ENCODE measurements at places on chromosomes 1 and 21.

DNA sequence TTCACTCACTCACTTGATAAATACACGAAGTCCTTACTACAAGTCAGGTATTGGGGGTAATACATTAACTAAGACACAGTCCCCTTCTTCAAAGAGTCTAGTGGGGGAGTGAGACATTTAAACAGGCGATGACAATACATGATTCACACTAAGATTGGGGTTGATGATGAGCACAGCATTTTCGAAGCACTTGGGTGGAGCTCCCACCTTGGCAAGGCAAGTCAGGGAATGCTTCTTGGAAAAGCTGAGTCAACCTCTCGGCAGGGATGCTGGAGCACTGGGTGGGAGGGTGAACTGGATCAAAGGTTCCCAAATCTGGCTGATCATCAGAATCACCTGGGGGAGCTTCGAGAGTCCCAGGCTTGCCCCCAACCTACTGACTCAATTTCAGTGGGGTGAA lies 57.9 kb upstream of the ENAH start:
- DNase-seq = no peak

DNA sequence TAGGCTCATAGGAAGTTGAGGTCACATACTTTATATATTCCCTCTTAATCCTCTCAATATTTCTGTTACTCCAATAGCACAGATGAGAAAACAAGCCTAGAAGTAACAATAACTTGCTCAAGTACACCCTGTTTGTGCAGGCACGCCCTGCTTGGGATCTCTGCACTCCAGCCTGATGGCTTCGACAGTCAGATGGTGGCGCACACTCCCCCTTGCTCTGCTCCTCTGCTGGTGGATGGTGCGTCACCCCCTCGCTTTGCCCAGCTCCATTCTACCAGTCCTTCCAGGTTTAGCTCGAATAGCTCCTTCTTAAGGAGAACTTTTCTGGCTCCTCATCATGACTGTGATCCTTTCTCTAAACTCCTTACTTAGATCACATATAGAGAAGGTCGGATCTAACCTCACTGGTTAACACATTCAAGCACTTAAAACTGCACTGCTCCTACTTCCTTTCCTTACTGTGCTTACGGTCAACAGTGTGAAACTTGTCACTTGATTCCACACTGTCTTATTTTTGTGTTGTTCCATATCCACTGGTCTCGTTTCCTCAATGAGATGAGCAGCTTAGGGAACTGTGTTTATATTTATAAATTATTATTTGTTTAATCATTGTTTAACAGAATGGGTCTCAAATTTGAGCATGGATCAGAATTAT lies 3.0 kb downstream of the TSPAN2 start:
- DNase-seq = no peak

DNA sequence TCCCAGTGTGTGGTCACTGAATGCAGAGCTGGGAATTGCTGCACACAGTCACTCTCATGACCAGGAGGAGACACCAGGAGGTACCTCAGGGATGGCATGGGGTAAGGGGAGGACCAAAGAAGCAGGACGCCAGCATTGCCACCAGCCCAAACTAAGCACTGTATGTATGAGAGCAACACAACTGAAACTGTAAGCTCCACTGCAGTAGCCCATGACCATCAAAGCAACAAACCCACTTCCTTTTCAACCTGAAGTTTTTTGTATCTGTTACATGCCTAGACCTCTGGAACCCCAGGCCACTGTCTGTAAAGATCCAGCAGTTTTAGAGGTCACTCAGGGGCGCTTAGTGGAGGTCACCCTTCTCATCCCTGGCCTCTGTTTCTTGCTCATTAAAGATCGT lies 164.3 kb downstream of the SETD4 start:
- no peak for DNase-seq

GRCh38 chr21:29524055-29524454 lies 225.3 kb downstream of the BACH1 start:
- DNase-seq = no peak

- no peak for DNase-seq
These were observed 201.5 kb downstream of the TBX15 start for GRCh38 chr1:118786454-118787155.

DNA sequence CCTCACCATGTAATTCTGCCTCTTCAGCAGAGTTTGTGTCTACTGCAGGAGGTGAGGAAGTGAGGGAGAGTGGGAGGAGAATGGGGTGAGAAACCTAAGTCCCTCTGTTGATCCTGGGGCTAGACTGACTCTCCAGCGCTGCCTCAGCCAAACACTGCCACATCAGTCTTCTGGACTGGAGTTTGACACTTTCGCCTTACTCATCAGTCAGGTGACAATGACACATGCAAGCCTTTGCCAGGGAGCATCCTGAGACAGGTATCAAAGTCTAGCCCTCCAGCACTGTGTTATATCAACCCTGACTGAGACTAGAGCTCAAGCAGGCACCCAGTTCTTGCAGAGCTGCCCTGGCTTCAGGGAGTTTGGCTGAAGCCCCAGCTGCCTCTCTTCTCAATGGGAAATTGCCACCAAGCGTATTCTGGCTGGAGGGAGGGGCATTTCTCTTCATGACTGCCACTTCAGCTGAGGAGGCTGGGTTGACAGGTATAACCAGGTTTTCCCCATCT lies 33.3 kb upstream of the SUCO start:
- no peak for DNase-seq

DNA sequence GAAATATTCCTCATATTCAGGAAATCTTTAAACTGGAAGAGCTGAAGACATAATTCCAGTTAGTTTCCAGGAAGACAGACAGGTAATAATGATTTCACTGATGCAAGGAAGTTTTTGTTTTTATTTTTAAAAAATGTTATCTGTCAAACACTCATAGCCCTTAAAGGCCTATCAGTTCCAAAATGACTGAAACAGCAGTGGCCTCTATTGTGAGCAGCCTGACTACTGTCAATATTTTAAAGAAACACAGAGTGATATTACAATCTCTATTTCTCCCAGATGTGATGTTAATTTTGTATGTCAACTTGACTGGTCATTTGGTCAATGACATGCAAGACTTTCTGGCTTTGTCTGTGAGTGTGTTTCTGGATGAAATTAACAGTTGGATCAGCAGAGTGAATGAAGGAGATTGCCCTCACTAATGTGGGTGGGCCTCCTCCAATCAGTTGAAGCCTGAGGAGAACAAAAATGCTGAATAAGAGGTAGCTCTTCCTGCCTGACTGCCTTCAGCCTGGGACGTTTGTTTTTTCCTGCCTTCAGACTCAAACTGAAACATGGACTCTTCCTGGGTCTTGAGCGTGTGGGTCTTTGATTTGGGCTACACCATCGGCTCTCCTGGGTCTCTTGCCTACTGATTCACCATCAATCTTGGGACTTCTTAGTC lies 31.3 kb upstream of the SLC30A10 start:
- DNase-seq = no peak

GRCh38 chr1:95004013-95004412 lies 68.7 kb downstream of the ALG14 start:
- DNase-seq = no peak

- DNase-seq = no peak
These were observed 87.6 kb downstream of the PDE9A start for GRCh38 chr21:42741066-42741465.

DNA sequence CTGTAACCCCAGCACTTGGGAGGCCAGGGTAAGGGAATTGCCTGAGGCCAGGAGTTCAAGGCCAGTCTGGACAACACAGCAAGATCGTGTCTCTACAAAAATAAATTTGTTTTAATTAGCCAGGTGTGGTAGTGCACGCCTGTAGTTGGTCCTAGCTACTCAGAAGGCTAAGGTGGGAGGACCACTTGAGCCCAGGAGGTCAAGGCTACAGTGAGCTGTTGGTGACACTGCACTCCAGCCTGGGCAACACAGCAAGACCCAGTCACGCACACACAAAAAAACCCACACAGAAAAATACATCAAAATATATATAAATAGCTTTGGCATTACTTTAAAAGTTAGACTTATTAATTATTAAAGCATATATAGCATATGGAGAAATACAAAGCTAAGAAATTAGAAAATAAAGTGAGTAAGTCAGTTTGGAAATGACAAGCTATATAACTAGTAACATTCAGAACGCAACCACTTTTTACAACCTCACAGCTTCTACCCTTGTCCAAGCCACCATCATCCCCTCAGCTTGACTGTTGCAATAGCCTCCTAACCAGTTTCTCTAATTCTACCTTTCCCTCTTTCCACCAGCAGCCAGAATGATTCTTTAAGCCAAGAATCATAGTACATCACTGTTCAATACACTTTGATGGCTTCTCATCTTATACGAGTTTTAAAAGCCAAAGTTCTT lies 14.5 kb downstream of the PIK3R3 start:
- DNase-seq = no peak

GRCh38 chr1:212504171-212504803 lies 71.6 kb downstream of the NENF start:
- no peak for DNase-seq

GRCh38 chr1:222914861-222915632 lies 100.2 kb downstream of the DISP1 start:
- DNase-seq = no peak

- DNase-seq = no peak
These were observed 30.3 kb upstream of the PLA2G2C start for GRCh38 chr1:20216574-20216973.

GRCh38 chr1:92273039-92273438 lies 25.7 kb downstream of the GLMN start:
- DNase-seq = no peak

Measured in CD4-positive, alpha-beta memory T cell (primary cell).